Activated T-cell treated with anti-CD3 and anti-CD28 coated beads, Interleukin-2, amount 50 U/mL, for 4 hours (primary cell): ENCODE measurements at places on chromosomes 16 and 17.

- DNase-seq: no peak
Measured at GRCh38 chr17:50256826-50257618, 17.2 kb upstream of the TMEM92 start.

GRCh38 chr17:57859601-57860413, 10.0 kb upstream of the MRPS23 start:
- no peak for DNase-seq

- no peak for DNase-seq
Measured at GRCh38 chr17:55384643-55385232, 36.9 kb downstream of the MMD start.

GRCh38 chr16:29775742-29776408, 2.2 kb upstream of the ZG16 start:
- no peak for DNase-seq

- DNase-seq: peak; percentile 72
Measured at GRCh38 chr16:27237219-27238015, 31.2 kb downstream of the NSMCE1 start.
